ENCODE measurements at places on chromosomes 12 and 14.

- no peak for DNase-seq
These were observed 432.1 kb downstream of the C12orf50 start for GRCh38 chr12:87597114-87597513.

DNA sequence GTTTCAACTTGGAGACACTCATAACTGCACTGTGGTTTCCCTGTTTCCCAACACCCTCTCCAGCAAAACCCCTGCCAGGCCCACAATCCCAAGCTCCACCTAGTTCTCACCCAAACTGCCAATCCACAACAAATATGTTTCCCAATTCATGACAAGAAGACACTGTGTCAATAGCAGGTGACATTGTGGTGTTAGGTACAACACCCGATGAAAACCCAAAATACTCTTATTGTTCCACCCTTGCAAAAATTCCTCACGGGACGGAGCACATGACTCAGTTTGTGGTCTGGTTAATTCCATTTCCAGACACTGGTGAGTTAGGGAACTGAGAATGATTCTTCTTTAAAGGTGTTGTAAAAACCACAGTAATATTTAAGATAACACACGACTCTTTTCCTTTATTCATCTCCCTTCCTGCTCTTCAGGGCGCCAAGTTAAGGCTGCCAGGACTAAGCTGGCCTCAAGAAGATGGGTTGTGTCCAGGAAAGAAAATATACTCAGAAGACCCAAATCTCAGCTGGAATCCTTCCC lies 735.5 kb downstream of the MED13L start:
- no peak for DNase-seq

GRCh38 chr14:21042918-21043317 lies 756 bp downstream of the RNASE7 start:
- DNase-seq: no peak

- DNase-seq: no peak
These were observed 30.7 kb downstream of the OTOGL start for GRCh38 chr12:80129895-80130530.

- DNase-seq: no peak
These were observed 266.0 kb upstream of the BTG1 start for GRCh38 chr12:92411687-92412086.

Measured in NCI-H1092 (cell line).